ENCODE measurements at places on chromosomes 5 and 9.

- DNase-seq = no peak
These were observed 64.3 kb downstream of the ANGPTL2 start for GRCh38 chr9:127058011-127058644.

GRCh38 chr5:57499262-57500050 is 16.8 kb upstream of the ACTBL2 start:
- no peak for DNase-seq

DNA sequence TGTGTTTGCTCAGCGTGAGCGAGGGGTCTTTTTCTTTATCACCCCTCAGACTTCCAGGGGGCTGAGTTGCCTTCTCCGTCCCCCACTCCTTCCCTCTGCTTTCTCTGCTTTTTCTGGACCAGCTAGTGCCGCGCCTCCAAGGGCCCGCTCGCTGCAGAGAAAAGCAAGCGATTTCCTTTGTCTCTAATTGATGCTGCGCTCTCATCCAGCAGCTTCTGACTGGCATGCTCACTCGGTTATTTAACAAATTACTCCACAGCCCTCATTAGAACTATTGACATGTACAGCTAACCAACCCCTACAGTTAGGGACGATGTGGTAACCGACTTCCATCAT is 288.0 kb downstream of the ELAVL2 start:
- DNase-seq = no peak

DNA sequence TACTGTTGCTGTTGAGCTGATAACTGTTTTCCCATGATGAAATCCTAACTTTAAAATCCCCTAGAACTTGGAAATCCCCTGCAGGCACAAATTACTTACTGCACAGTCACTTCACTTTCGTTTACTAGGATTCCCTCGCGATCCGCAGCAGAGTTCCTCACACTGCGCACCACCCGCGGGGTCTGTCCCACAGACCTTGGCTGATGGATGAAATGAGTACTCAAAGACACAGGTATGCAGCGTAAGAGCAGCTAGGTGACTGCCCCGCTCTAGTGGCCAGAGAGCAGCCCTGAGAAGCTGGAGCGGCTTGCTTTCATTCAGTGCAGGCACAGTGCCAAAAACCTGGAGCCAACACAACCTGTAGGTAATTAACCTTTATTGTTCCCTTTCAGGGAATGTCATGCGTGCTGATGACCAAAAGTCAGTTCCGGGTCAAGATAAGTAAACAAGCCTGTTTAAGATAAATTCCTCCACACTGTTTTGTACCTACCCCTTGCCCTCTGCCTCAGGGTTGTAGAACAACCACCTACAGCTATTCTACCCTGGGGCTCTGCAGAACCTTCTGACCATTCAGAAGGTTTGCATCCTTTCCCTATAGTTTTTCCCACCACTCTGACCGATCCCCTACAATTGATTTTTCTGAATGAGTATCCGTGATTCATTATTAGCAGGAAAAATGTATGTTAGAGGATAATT is 191.2 kb downstream of the CDH9 start:
- DNase-seq = no peak

- no peak for DNase-seq
These were observed at the start of gene SLC35D2 for GRCh38 chr9:96383165-96383942. TSS of gene SLC35D2 (minus strand) at chr9:96383711. CDS start at chr9:96383634, 77 bp downstream.

All from stimulated activated CD8-positive, alpha-beta memory T cell treated with anti-CD3 and anti-CD28 coated beads, Interleukin-15, amount 100 ng/mL, for 1 hour (primary cell).